ENCODE measurements at places on chromosomes 11 and 22.

DNA sequence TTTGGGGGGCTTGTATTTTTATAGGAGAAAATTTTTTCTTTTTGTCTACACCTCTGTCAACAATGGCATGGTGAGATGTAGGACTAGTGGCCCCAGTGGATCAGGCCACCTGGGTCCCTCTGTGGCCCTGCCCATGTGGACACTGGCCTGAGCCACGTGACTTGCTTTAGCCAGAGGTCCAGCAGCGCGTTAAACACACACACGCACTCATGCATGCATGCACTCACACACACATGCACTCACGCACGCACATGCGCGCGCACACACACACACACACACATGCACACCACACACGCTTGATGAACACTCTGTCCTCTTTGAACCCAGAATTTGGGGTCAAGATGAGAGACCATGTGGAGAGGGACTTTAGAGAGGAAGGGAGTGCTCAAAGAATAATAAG lies 59.4 kb upstream of the NUP50 start:
- DNase-seq = no peak

GRCh38 chr11:19349340-19350025 lies 108.7 kb upstream of the E2F8 start:
- DNase-seq = no peak

DNA sequence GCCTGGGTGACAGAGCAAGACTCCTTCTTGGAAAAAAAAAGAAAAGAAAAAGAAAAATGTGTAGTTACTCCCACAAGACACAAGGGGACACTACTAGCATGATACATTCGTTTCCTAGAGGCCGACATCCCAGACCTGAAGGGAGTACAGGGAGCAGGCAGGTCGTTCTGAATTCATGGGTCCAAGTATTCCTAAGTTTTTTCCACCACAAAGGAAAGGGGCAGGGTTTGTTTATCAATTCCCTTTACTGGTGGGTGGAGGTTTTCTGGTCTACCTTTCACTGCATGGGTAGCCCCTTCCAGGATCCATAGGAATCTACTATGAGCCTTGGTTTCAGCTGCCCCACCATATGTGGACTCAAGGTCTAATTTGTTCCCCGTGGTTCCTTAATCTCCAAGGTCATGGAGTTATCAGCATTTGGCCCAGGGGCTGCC lies 11.8 kb downstream of the TIGD3 start:
- DNase-seq = peak; percentile 42

DNA sequence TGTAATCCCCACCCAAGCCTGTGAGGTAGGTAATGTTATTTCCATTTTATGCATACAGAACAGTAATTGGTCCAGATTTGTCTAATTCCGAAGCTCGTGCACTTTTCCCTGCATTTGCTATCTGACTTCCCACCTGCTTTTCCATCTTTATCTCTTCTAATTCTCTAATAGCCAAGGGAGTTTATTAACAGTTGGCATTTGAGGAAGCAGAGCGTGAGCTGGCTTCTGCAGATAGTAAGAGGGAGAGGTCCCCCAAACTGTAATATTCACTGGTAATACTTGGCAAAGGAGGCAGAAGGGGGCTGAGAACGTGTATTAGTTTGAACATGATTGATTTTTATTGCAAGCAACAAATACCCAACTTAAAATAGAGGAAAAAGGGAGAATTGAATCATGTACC lies 110.8 kb upstream of the SPON1 start:
- DNase-seq = no peak

DNA sequence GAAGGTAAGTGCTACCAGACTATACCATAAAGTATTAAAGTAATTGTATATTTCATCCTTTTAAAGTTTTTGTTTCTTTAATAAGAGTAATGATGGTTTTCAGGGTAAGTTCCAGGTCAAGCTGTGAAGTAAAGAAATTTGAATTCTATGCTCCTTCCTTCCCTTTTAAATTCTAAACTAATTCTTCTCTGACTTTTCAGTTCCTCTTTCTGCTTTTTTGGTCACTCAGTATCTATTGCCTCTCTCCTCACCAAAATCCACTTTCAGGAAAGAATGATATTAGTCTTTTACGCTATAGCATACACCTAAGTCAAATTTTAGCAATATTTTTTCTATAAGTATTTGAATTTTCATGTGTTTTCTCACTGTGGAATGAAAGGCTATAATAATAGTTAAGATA lies 8.2 kb downstream of the MMP8 start:
- DNase-seq = no peak

GRCh38 chr22:31230871-31231621 lies 18.9 kb downstream of the LIMK2 start:
- DNase-seq = peak; percentile 70

- DNase-seq = no peak
These were observed 1.6 kb downstream of the PPP2R1B start for GRCh38 chr11:111764621-111765020.

DNA sequence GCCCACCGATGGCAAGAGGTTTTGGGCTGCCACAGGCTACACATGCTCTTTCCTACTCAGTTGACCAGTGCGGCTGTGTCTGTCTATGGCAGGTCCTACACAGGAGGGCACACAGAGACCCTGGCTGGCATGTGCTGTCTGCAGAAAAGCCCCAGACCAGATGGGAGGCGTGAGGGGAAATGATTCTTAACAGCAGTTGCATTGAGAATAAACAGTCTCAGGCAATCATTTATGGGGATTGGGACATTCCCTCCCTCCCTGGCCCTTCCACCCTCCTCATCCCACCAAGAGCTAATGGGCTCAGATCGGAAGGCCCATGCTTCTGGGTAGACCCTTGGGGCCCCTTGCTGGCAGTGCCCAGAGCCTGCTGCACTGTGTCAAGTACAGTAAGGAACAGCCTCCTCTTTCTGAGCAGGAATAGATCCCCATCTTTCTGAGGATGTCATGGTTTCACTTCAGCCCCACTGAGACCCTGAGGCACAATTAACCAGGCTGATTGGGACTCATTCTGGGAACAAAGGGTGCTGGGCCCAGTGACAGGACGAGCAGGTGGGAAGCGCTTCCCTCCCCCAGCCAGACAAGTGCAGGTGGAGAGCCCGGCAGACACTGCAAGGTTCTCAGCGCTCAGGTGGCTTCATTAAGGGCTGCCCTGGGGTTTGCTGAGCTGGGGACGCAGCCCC lies 28.3 kb downstream of the TSPAN18 start:
- DNase-seq = no peak

DNA sequence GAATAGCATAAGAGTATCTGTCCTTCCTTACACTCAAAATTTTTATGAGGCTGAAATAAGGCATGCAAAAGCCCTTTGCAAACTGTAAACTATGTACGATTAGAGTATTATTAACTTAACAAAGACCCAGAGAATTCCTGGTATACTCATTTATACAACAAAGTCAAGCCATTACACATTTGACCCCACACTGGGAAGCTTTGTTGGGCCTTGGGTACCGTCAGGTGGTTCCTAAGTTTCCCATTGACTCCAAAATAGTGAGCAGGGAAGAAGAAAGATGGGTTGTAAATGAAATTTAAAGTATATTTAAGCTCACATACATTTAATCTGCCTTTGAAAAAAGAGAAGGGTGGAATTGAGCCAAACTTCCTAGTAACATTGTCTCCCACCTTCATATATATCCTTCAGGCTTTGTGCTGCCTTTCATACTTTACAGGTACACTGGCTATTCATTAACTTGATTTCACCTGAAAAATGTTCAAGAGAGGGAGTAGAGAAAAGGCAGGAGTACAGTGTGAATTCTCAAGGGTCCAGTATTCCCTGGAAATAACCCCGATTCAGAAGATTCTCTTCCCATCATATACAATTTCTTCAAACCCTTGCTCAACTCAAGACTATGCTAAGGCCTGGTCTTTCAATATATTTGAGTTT lies 68.6 kb downstream of the SOX6 start:
- DNase-seq = no peak

DNA sequence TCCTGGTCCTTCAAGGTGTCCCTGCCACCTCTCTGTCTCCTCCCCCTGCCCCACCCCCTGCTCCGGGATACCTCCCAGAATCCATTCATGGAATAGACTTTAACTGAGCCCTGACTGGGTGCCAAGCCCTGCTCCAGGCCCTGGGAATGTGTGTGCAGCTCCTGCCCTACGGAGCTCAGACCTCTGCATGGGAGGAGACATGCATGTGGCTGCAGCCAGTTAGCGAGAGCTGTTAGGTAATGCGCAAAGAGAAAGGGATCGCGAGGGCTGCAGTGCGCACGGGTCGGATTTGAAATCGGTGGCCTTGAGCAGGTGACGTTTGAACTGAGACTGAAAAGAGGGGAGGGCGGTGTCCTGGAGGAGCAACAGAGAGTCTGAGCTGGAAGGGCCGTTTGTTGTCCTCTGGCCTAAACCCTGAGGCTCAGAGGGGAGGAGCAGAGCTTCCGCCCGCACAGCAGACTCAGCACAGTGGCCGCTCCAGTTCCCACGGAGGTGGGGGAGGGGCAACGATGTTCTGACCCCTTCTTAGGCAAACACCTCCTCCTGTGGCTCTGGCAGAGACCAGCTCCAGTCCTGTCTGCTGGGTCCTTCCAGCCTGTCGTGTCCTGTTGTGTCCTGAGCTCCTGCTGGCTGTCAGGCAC lies 19.8 kb upstream of the LRRC10B start:
- DNase-seq = no peak

DNA sequence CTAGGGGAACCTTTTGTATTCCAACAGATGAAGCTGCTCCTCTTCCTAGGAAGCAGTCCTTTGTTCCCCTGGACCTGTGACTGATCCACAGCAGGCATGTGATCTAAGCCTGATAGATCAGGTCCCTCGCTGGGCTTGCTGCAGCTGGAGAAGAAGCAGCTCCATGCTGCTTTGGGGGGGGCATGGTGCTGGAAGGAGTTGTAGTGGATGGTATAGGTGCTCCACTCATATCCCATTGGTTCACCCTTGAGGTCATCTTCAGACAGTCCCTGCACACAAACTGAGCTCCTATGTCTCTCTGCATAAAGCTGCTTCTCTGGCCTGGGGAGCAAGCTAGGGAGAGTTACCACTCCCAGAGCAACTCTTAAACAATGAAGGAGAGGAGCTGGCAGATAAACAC lies 9.5 kb upstream of the RIC3 start:
- no peak for DNase-seq

All from KG1 (cell line).